ENCODE measurements at places on chromosomes 6 and 20.
A peak's percentile ranks its signal among the peaks of the same experiment; 100 is the strongest.

DNA sequence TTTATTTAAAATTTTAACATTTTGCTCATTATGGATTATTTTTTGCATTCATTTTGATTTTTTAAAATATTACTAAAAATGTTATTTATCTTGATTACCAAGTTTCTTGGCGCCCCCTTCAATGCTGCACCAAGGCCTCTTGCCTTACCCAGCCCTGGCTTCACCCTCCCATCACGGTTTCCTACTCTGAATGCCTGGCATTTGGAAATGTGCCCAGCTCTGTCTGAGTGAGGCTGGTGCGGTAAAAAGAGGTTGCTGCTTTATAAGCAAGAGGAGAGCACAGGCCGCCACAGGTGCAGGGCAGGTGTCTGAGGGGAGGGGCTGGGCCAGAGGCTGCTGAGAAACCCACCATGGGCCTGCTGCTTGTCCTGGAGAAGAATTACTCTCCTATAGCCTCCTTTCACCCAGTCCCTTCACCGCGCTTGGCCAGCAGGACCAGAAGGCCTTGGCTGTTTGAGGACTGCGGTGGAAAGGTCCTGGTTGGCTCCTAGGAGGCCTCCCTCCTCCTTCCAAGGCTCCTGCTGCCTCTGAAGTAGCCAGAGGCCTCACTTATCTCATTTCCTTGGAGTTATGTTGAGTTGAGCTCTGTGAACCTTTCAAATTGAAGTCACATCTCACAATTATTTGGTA lies 62.6 kb downstream of the BANF2 start:
- peak; percentile 15 for DNase-seq

GRCh38 chr6:116586738-116587137 lies 15.4 kb downstream of the RWDD1 start:
- no peak for DNase-seq

DNA sequence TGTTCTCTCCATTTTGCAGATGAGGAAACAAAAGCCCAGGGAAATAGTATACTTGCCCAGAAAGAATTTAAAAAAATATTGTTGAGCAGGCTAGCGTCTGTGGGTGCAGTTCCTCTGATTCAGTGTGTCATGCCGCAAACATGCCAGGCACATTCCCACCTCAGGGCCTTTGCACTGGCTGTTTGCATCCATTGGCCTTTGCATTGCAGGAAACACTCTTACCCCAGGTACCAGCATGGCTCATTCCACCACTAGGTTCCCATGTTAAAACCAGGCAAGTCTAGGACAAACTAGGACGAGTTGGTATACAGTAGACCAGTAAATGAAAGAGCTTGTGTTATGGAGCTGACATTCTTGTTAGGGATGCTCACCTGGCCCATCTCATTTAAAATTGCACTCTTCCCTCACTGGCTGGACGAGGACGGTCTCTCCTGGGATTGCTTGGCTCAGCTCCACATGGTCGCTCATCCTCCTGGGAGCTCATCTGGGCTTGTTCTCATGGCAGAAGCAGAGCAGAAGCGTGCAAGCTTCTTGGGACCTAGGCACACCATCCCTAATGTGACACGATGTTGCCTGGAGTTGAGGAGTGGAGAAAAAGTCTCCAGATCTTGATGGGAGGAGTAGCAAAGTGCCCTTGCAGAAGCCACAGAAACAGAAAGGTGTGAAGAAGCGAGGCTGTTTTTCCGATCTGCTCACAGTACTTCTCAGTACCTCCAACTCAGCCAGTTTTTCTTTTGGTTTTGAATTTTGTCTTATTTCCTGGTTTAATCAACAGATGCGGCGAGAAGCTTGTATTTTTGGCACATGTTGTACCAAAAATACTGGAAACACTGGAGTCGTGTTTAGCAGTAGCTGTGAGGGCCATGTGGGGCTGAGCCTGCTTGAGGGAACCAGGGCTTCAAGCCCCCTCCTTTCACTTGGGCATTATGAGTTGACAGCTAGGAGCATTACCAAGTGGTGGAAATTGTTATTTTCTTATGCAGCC lies 13.9 kb downstream of the ZNF831 start:
- no peak for DNase-seq

- DNase-seq: peak; percentile 68
These were observed 1.1 kb upstream of the TMEM74B start for GRCh38 chr20:1185790-1186334.

GRCh38 chr20:63483834-63484233 lies 11.4 kb upstream of the KCNQ2 start:
- peak; percentile 61 for DNase-seq

- no peak for DNase-seq
These were observed 1003.1 kb downstream of the KIF16B start for GRCh38 chr20:15570156-15570555.

GRCh38 chr20:8783734-8784133 lies 285.2 kb upstream of the PLCB4 start:
- DNase-seq: peak; percentile 29

DNA sequence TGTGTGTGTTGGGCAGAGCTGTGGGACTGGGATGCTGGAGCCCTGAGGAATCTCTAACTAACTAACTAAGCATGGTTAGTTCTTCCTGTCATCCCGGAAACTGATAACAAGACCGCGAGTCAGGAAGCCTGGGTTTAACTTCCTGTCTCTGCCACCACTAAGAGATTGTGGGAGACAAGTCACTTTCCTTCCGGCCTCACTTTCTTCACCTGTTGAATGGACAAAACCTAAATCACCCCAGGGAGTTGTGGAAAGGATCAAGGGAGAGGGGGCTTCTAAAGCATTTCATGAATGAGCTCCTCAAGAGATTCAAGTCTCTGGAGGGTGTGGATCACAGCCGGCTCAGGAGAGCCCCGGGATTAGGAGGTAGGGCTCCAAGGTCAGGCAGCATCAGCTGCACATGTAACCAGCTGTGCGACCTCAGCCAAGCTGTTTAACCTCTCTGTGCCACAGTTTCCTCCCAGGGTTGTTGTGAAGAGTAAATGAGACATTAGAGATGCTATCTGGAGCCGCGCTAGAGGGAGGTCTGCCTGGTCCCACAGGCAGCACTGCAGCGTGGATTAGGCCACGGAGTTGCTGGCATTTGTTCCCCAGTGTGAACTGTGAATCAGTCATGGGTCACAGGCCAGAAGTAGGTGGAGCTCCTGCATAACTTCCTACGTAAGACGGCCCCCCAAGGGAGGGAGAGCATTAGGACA lies 105.1 kb downstream of the TOX2 start:
- no peak for DNase-seq

GRCh38 chr6:7296602-7297001 lies 16.4 kb downstream of the SSR1 start:
- DNase-seq: no peak

DNA sequence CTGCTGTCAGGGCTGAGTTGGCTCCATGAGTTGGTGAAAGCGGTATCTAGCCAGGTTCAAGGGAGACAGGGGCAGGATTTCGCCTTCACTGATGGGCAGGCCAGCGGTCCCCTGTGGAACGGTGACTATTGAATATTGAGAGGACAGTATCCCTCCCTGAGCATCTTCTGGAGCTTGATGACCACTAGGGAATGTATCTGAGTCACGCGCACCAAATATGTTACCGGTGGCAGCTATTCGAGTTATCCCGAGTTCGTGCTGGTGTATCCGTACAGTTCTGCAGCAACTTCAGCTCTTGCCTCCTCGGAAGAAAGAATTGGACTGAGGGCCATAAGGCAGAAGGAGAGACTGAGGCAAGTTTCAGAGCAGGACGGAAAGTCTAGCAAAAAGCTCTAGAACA lies 24.8 kb downstream of the MTHFD1L start:
- no peak for DNase-seq

GRCh38 chr6:111259089-111259831 lies 172.0 kb downstream of the SLC16A10 start:
- DNase-seq: peak; percentile 98

GRCh38 chr6:20661721-20662120 lies 127.5 kb downstream of the CDKAL1 start:
- peak; percentile 98 for DNase-seq

Measured in NCI-H69 (cell line).